ENCODE measurements at places on chromosomes 12 and 14. TPM values are rescaled to one million over a fixed set of nuclear protein-coding genes. Genes with fewer than 3 reads are reported as not detected.

Gene TMEM120B
- 3.1 TPM for total RNA-seq

Gene LRRC9
- total RNA-seq = not detected

Gene RERG
- total RNA-seq = 33.7 TPM

Gene PDZRN4
- total RNA-seq = 22.4 TPM

Gene C3AR1
- total RNA-seq = 9.6 TPM

Gene USP5
- total RNA-seq = 50.6 TPM

Gene FAM90A1
- not detected for total RNA-seq

Gene P3H3
- 74.6 TPM for total RNA-seq

Gene INTS13
- 42.9 TPM for total RNA-seq

Gene DAO
- total RNA-seq = not detected

Gene AKAP6
- total RNA-seq = 76.3 TPM

Gene MGP
- total RNA-seq = 434 TPM

All from umbilical cord (tissue), 2 donors.